ENCODE measurements at places on chromosomes 16 and 17.

GRCh38 chr17:17220529-17220928 lies 14.4 kb upstream of the PLD6 start:
- DNase-seq, result no peak

DNA sequence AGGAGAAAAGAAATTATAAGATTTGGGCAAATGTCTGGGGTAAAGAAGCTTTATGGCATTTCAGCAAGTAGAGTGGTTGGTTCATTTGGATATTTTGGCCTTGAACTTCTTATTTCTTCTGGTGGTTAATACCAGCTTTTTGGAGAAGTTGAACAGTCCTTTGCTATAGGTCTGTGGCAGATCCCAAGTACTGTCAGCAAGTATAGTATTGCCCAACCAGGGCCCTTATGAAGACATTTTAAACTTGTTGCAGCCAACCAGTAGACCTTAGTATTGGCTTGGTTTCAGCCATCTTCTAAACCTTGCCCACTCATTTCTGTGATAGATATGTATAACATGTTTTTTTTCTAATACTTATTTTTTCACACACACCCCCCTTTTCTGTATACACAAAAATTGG lies 2.2 kb downstream of the SP2 start:
- no peak for DNase-seq

DNA sequence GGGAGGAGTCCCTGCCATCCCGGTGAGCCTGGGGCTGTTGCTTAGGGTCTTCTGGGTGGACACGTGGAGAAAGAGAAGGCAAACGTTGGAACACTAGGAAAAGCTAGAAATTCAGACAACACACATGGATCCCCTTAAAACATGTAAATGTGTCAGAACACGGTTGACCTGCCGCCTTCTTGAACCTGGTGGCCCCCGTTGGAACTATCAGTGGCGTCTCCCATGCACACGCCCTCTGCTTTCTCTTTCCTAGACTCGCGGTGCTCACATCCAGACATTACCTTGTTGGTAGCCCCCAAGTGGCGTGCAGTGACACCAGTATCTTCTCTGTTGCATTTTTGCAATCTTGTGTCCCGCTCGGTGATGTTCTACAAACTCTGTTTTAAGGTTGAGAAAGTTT lies 18.6 kb downstream of the CIBAR2 start:
- DNase-seq, result no peak

- no peak for DNase-seq
These were observed 239.6 kb downstream of the UTP18 start for GRCh38 chr17:51499897-51500296.

GRCh38 chr16:15427648-15428239 lies 6.6 kb upstream of the BMERB1 start:
- DNase-seq, result no peak

- DNase-seq, result no peak
These were observed 76.1 kb upstream of the CDH5 start for GRCh38 chr16:66290431-66290830.

- no peak for DNase-seq
These were observed 14.0 kb downstream of the SGSM2 start for GRCh38 chr17:2351269-2351668.

GRCh38 chr16:77591347-77591746 lies 131.0 kb upstream of the NUDT7 start:
- DNase-seq, result no peak

Measured in mesothelial cell of epicardium (in vitro differentiated cells).